Activated CD8-positive, alpha-beta memory T cell treated with anti-CD3 and anti-CD28 coated beads for 1 hour (primary cell): ENCODE measurements at places on chromosomes 4 and X.

GRCh38 chrX:153889123-153889522, 3.1 kb upstream of the L1CAM start:
- DNase-seq: no peak

GRCh38 chrX:3052860-3053259, 11.6 kb downstream of the ARSF start:
- no peak for DNase-seq

DNA sequence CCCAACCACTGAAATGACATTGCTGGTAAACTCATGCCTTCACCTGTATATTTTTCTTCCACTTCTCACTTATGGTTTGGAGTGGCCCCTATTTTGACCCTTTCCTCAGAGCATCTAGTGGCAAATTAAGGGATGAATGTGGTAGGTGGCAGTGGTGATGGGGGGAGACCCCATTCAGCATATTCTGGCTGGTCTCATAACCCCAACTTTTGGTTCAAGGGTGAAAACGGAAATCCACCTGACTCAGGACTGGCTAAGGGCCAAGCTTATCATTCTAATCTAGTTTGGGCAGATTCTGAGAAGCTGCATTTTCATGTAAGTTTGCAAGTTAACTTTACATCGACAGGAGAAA, 47.0 kb upstream of the NSUN7 start:
- DNase-seq: no peak

DNA sequence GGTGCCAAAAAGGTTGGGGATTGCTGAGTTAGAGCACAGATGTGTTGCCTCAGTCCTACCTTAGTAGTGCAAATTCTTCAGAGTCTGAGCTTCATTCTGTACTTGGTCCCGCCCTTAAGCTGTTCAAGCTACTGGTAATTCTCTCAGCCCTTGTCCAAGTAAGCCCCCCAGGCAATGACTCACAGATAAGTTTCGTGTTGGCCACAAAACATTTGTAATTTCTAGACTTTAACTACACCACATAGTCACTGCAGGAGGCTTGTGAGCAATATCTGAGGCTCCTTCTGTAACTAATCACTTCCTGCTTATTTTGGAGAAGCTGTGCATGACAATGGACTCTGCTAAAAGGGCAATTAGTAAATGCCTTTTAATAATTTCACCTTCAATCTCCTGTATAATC, 1420.5 kb downstream of the PCDH7 start:
- DNase-seq: no peak

GRCh38 chr4:8709050-8709728, 116.6 kb downstream of the CPZ start:
- DNase-seq: no peak

GRCh38 chrX:40152741-40153344, 55.1 kb upstream of the BCOR start:
- DNase-seq: no peak

- DNase-seq: no peak
These were observed 54.7 kb upstream of the PRDM8 start for GRCh38 chr4:80142394-80143306.

DNA sequence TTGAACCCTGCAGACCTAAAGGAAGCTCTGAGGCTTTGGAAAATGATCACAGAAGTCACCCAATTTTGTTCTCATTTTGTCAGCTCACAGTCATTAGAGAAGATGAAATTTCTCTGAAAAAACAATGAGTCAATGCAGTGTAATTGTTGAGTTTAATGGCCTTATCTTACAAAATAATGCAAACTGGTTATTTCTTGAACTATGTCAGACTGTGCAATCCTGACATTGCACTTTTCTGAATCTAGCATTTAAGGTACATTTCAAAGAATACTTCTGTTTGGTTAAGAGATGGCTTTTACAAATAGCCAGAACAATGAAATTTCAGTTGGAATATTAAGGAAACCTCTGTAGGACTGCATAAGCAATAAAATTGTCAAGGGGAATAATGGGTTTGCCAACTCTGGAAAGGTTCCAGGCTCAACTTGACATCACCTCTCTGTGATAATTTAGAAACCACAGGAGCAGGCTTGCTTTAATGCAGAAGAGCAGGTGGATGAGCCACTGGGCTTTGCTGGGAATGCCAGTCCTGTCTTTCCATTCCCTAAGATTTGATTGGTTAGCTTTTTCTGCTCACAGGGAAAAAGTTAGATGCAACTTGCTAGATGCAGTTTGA, 222.8 kb downstream of the FRMPD4 start:
- DNase-seq: no peak

DNA sequence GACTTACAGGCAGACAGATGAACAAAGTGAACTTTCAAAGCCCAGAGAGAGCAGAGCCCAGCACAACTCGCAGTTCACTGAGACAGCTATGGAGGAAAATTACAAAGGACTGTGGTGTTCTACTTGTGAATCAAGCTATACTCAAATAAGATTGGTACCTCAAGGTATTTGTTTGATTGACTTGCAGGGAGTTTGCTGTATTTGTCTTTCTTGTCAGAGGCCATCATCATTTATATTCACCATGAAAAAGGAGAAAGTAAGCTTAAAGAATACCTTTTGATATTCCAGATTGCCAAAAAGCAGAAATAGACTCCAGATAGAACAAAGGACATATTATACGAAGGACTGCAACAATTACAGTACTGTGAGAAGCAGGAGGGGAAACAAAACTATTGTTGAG, 1047.9 kb downstream of the RPA4 start:
- no peak for DNase-seq

DNA sequence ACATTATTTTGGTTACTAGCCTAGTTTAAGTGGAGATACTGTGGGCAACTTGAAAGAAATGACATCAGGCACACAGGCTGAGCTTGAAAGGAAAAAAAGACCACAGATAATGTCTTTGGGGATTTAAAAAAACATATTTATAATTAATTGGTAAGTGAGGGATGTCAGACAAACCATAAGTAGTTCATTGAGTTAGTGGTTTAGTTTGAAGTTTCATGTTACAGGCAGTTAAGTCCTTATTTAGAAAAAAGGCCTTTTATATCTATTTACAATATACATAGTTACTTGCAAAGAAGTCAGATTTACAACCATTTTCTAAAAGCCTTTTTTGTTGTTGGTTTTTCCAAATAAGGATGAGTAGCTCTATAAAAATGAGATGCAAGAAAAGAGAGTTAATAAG, 89.2 kb downstream of the CDS1 start:
- DNase-seq: no peak

DNA sequence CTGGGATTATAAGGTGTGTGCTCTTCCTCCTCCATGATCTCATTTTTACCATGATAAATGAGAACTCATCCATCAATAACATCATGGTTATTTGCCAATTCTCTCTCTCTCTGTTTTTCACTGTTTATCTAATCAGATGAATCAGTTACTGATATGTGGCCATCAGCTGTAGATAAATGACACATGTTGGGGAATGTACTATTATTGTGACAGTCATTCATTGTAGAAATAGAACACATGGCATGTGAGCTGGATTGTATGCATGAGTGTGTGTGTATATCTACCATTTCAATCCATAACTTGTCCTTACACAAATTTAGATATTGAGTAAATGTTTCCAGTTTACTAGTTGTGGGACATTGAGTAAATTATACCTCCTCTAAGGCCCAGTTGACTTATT, 53.0 kb downstream of the OSTC start:
- no peak for DNase-seq

- no peak for DNase-seq
These were observed 18.5 kb downstream of the UGT2B15 start for GRCh38 chr4:68651932-68652331.

GRCh38 chr4:103150677-103151076, 47.5 kb downstream of the CENPE start:
- no peak for DNase-seq

- DNase-seq: no peak
These were observed 125.9 kb upstream of the ARX start for GRCh38 chrX:25141684-25142083.

GRCh38 chr4:8685831-8686230, 93.3 kb downstream of the CPZ start:
- no peak for DNase-seq

DNA sequence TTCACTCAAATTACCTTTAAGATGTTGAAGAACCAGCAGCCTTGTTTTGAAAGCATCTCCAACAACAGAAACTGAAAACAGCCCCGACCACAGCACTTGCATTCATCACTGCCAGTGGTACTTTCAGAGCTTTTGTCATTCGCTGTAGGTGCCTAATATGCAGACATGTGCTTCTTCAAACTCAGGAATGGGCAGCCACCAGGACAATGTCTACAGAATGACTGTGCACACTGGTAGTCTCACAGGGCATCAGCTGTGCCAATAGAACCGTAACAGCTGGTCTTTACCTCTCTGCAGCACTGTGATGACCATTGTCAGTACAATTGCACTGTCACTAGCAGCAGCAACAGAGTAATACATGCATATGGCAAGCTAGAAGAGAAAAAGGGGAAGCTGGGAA, 1149.7 kb downstream of the STPG2 start:
- no peak for DNase-seq

- DNase-seq: no peak
These were observed 753.8 kb upstream of the PCDH7 start for GRCh38 chr4:29966386-29966785.

DNA sequence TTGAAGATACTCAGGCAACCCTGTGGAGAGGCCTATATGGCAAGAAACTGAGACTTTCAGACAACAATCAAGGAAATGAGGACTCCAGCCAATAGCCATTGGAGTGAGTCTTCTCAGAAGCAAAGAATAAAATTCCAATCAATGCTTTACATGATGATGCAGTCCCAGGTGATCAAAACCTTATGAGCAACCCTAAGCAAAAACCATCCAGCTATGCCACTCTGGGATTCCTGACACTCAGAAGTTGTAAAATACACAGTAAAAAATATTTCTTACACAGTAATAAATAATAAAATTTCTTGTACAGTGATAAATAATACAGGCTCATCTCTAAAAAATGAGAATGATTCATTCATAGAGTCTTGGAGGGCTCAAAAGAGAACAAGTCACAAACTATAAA, 150.6 kb downstream of the IL15 start:
- DNase-seq: no peak

GRCh38 chrX:100731441-100732281, at the start of gene SYTL4:
Gene SYTL4, minus strand, starts transcription at chrX:100732121. Its CDS starts 30,084 bp downstream, at chrX:100702037.
- DNase-seq: no peak

GRCh38 chrX:134694333-134695322, 36.4 kb upstream of the PLAC1 start:
- DNase-seq: no peak

DNA sequence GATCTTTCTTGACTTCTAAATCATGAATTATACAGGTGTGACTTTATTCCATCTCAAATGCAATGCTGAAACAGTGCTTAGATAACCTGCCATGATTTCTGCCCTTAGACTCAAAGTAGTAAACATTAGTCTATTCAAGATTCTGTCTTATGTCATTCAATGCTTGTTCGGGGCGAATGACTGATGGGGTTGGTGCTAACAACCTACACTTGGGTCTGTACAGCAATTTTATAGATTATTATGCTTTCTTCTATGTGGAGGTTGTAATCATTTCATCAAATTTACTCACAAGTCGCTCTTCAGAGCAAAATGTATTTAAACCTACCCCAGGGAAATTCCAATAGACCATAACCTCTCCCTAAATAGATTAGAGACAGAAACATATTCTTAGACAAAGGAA, 1021.5 kb upstream of the GRID2 start:
- DNase-seq: no peak

- no peak for DNase-seq
These were observed 15.9 kb downstream of the SPACA5 start for GRCh38 chrX:48022738-48023137.

- no peak for DNase-seq
These were observed 83.3 kb downstream of the SNCA start for GRCh38 chr4:89753601-89754066.
